Activated CD4-positive, alpha-beta T cell treated with anti-CD3 and anti-CD28 coated beads, Interleukin-2, amount 10 ng/mL, durations not matched to agents 7 days and 5 days (primary cell): ENCODE measurements at places on chromosomes 4 and X.
A peak's percentile ranks its signal among the peaks of the same experiment; 100 is the strongest.

GRCh38 chr4:8200302-8200975 is 1.3 kb downstream of the SH3TC1 start:
- peak; percentile 26 for DNase-seq

DNA sequence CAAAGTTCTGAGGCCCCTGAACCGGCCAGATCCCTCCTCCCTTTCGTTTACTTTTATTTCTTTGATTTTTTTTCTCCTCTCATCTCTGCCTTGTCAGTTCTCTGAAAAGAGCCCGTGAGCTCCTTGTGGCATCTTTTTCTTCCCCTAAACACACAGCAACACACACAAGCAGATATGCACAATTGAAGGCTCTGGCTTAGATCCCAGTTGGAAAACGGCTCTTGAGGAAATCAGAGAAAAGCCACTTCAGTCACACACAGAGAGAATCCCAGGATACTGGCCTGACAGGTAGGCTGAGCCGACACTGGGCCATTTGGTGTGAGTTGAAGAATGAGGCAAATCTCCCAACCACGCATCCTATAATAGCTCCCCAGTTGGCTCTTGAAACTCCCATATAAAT is 12.9 kb downstream of the DIPK2B start:
- no peak for DNase-seq

DNA sequence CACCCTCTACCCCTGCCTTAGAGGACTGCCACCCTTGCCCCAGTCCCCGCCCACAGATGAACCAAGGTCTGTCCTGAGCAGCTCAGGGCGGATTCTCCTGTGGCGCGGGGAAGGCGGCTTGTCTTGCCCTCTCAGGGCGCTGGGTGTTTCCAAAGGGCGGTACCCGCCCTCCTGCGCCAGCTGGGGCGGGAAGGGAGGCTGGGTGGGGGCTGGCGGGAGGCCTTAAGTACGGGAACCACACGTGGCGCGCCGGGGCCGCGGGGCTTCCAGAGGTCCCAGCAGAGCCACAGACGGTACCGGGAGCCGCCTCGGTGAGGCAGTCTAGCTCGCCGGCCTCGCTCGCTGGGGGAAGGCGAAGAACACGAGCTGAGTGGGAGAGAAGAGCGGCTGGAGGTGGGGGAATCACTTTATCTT is 361.1 kb downstream of the MID1IP1 start:
- DNase-seq, result peak; percentile 10

DNA sequence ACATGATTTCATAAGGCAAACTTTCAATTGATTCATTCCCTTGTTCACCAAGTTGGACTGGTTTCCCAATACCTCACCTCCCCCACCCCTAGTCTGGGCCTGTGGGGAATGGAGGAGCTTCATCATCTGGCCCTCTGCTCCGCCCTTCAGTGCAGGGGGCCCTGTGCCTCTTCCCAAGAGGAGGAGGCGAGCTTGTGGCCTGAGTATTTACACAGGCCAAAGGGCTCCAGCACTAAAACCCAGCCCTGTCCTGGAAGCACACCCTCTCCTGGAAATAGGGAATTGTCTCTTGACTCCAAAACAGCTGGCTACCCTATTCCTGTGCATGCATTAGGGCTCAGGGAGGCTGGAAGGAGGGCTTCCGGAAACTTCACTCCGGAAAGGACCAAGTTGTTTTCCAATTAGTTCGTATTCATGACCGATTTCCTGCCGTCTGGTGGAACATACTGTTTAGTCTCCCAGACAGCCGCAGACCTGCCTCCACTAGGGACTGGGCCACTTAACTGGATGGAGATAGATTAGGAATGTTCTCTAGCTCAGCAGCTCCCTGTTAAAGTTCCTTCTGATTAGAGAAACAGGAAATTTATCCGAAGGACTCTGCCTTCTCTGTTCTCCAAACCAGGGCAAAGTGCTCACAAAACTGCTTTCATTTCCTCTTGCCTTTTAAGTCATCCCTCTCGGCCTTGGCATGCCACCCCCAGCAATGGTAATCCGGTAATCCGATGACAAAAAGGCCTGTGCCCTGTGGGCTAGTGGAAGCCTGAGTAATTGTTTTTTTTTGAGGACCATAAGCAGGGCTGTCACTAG is 5.8 kb downstream of the SRPX2 start:
- DNase-seq, result no peak

- DNase-seq, result no peak
Observed at GRCh38 chr4:83894831-83895230, 358.9 kb downstream of the GPAT3 start.

GRCh38 chr4:3261411-3262207 is 12.7 kb downstream of the MSANTD1 start:
- no peak for DNase-seq

GRCh38 chrX:130539721-130540321 is 138.0 kb downstream of the RBMX2 start:
- peak; percentile 55 for DNase-seq

DNA sequence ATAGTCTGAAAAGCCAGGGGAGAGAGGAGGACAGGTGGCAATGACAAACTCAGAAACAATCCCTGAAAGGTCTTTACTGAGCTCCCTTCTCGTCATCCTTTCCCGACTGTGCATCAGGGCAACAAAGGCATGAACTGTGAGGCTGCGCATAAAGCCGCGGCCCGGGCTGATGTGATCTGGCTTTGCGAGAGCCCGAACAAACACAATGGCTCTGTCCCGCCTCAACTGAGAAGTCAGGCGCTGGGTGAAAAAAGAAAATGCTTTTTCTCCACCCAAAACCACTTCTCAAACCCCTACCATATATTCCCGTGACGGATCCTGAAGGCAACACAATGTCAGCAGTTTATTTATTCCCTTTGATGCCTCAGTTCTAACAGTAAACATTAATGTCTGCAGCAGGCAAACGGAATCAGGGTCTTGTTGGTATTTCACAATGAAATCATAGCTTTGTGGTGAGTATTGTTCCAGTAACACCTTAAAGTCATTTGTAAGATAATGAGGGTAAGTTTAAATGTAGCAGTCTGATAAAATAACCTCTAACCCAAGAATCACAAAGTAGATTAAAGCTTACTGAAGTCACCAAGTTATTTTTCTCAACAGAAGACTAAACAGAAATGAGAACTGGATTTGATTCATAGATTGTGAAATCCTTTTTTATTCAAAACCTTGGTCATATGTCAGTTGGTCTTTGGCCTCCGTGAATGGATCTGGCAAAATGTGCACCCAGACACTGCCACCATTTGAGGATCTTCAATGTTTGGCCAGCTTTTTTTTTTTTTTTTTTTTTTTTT is 67.4 kb downstream of the APBB2 start:
- DNase-seq, result no peak

GRCh38 chrX:118216509-118216908 is 99.9 kb upstream of the KLHL13 start:
- DNase-seq, result no peak
